ENCODE measurements at places on chromosomes 11 and 22.

DNA sequence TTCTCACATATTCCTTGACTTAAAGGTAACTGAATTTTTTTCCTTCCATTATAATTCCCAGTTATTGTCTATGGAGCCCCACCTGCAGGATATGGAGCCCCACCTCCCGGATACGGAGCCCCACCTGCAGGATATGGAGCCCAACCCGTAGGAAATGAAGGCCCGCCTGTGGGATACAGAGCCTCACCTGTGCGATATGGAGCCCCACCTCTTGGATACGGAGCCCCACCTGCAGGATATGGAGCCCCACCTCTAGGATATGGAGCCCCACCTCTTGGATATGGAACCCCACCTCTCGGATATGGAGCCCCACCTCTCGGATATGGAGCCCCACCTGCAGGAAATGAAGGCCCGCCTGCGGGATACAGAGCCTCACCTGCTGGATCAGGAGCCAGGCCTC, 28.1 kb downstream of the WBP2NL start:
- DNase-seq, result no peak

DNA sequence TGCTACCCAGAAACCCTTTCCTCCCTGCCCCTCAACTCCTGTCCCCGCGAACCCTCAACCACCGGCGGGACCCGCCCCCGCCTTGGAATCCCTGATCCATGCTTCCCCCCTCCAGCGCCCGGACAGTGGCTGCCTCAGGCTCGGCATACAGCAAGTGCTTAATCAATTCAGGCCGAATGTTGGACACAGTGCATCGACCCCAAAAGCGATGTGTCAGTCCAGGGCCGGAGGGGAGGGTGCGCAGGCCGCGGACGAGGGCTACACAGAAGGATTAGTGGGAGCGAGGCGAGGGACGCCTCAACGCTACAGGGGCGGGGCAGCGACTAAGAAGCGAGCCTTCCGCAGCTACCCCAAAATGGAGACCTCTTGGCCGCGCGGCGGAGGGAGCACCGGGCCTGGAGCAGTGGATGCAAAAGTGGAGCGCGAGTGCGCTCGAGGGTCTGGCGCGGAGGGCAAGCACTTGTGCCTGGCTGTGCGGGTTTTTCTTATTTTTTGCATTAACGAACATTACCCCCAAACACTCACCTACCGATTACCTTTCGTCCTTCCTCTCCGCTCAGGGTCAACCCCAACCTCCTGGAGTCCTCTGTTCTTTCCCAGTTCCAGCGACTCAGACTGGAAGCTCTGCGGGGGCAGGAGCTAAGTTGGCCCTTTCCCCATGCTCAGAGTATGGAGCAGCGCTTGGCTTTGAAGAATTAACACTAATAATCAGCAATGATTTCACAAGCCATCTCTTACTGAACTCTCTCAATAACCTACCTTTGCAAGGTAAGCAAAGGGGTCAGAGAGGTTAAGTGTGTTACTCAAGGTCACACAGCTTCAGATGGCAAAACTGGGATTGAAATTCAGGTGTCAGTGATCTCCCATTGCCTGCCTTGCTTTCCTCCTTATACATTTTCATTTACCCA, 30.0 kb upstream of the WNT11 start:
- peak; percentile 44 for DNase-seq

DNA sequence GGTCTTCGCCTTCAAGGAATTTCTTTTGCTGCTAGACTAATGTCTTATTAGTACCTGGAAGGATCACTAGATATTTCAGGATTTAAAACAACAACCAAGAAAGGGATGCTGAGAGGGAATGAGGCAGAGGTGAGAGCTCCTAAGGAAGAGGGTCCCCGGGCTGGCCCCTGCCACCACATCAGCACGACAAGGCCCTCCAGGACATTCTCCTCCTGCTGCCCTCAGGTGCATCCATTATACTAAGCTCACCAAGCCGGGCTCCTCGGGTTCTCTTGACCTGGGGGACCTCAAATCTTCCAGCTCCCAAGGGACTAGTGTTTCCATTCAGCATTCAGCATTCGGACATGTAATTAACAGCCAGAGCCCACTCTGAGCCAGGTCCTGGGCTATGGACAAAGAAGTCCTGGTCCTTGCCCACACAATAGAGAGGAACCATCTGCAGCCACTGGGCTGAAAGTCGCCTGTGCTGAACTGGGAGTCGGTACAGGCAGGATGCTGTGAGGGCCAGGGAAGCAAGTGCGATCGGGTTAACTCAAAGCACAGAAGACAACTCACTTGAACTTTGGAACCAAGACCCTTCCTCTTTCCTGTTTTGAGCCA, 29.4 kb upstream of the OAF start:
- DNase-seq, result no peak

GRCh38 chr11:77082838-77083565, 16.2 kb downstream of the CAPN5 start:
- DNase-seq, result no peak

DNA sequence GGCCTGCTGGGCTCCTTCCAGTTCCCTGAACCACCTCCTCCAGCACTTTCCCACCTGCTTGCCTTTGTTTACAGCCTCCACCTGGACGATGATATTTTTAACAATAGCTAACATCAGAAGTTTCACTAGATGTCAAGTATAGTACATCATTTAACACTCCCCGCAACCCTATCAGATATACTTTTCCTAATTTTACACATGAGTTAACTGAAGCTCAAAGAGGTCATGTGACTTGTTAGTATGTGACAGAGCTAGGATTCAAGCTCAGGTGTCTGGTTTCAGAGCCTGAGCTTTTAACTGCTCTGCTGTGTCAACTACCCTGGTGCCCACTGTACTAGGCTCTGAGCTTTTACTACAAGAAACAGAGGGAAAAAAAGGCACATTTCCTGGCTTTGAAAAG, 14.3 kb upstream of the HPX start:
- no peak for DNase-seq
